ENCODE measurements at places on chromosomes 12 and 14.
A peak's percentile ranks its signal among the peaks of the same experiment; 100 is the strongest.

DNA sequence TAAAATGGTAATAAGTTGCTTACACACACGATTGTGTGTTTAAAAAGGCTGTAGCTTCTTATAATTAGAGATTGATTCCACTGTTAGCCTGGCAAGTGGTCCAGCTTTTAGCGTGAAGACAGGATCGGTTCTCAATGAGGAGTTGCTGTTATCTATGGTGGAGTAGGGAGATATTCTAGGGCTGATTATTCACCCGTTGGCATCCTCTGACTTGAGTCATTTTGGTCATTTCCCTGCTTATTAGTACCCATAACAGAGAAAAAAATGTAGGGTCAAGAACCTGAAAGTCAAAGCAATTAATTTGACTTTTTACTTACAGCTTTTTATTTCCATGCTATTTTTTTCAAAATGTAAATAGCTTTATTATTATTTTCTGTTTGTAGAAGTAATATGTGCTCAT, 76.0 kb downstream of the KCNK13 start:
- DNase-seq, result no peak

DNA sequence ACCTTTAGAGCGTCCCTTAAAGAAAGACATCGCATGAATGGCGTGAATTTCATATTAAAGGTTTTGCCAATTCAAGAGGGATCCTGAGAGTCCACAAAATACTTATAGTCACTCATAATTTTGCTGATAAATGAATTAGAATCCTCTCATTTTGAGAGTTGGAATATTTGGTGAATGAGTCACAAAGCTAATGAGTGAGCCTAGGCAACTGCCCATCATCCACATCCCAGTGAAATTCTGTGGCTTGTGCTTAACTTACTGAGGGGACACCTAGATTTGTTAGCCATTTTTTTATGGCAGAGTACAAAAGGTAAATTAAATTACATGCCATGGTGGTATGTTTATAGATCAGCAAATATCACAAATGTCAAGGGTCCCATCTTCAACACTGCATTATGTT, 12.7 kb upstream of the NOXRED1 start:
- no peak for DNase-seq

- DNase-seq, result no peak
Observed at GRCh38 chr12:117330441-117331113, 30.8 kb downstream of the NOS1 start.

DNA sequence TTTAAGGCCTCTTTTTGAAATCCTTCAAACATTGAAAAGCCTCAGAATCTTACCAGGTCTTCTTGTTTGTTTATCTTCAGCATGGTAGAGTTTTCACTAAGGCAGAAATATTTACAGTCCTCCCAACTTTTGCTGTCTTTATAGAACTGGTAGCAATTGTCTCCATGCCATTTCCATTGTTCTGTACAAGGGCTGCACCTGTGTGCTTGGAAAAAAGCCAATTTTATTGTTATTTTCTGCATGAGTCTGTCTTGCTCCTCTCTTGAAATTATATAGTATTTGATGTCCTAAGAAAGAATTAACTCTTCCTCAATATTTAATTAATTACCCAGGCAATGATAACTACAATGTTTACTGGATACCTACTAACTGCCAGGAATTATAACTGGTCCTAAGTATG, 23.3 kb downstream of the CLEC1A start:
- no peak for DNase-seq

GRCh38 chr12:95262808-95263207, 45.2 kb downstream of the VEZT start:
- DNase-seq, result no peak

DNA sequence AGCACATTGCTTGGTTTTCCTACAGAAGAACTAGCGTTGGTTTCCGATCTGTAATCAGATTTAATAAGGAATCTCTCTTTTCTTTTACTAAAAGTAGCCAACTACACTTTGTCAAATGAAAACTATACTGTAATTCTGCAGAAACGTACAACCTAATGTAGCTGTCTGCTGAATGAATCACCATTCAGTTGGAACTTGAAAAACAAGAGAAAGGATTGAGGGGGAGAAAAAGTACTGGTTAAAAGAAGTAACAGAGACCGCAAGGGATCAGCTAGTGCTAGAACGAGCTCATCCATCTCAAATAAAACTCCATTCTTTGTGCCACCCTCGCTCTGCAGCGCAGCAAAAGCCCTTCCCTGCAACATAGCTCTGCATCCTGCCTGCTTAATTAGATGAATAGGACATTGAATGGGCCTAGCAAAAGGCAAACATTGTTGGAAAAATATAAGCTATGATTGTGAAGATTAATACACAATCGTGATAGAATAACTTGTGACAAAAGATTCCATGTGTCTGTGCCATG, 2.6 kb downstream of the GARIN2 start:
- no peak for DNase-seq

DNA sequence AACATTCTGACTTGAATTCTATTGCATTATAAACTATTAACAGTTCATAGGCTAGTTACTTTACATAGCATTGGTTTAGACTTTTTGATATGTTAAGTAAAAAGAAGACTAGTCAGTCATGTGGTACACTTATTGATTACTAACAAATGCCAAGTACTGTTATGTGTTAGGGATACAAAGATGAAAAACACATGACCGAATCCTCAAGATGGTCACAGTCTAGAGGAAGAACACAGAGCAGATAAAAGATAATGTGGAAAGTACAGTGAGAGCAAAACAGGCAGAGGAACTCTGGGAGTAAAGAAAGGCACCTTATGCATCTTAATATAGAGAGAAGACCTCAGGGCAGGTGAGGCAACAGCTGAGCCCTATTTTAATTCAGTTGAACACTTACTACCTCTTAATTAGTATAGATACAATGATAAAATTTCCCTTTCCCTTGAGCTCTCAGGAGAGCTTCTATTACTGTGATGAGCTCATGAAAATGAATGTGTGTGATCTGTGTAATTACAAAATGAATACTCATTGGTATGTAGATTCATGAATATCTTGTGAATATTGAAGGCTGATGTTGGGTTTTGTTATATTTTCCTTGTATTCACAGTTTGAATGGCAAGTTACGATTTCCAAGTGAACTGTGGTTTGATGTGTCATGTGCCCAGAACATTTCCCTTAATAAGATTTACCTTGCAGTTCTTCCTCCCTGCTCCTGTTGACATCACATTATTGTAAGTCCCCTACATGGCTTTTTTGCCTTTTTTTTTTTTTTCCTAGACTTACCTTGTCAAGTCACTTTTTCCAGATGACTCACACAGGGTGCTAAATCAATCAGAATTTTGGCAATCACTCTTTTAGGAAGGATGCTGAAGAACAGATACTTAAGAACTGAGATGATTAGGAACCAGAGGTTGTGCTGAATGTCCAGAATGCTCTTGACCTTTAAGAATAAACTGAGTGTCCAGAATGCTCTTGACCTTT, 29.5 kb upstream of the MSRB3 start:
- no peak for DNase-seq

DNA sequence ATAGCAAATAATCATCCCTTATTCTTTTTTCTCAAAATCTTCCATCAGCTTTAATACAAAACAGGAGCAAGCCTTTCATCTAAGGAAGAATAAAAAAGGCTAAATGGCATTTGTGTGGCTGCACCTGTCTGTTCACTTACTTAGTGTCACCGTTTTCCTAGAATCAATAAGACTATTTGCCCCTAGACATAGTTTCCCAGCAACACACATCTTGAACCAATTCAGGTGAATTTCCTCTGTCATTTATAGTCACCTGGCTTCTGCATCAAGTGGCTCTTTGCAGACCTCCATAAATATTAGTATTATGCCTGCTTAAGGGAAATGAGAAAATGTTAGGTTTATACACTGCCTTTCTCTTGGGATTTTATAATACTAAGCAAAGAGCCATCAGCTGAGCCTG, 17.4 kb upstream of the GCH1 start:
- no peak for DNase-seq

- DNase-seq, result no peak
Observed at GRCh38 chr12:74120644-74121043, 417.0 kb upstream of the ATXN7L3B start.

GRCh38 chr12:2806700-2807099, 5.8 kb upstream of the ITFG2 start:
- no peak for DNase-seq

GRCh38 chr12:107125833-107126232, 32.5 kb upstream of the CRY1 start:
- no peak for DNase-seq

DNA sequence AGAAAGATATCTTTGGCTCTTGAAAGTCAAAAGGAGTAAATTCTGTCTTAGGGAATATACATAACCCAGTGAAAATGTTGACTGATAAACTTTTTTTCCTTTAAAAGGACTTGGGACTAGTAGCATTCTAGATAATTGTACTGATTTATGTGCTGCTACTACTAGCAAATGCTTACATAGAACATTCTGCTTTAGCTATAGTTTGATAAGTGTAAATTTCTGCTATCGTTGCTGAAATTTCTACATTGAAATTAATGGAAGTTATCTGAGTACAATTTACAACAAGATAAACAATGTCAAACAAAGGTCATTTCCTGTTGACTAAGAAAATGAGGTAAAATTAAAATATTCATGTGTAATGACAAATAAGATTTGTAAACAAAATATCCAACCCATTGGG, 48.3 kb upstream of the CNTN1 start:
- no peak for DNase-seq

GRCh38 chr12:6891646-6892001, 13.0 kb upstream of the LRRC23 start:
- no peak for DNase-seq

GRCh38 chr14:94823556-94824341, 53.8 kb upstream of the GSC start:
- no peak for DNase-seq

- no peak for DNase-seq
Observed at GRCh38 chr14:89858089-89858488, 96.4 kb downstream of the EFCAB11 start.

DNA sequence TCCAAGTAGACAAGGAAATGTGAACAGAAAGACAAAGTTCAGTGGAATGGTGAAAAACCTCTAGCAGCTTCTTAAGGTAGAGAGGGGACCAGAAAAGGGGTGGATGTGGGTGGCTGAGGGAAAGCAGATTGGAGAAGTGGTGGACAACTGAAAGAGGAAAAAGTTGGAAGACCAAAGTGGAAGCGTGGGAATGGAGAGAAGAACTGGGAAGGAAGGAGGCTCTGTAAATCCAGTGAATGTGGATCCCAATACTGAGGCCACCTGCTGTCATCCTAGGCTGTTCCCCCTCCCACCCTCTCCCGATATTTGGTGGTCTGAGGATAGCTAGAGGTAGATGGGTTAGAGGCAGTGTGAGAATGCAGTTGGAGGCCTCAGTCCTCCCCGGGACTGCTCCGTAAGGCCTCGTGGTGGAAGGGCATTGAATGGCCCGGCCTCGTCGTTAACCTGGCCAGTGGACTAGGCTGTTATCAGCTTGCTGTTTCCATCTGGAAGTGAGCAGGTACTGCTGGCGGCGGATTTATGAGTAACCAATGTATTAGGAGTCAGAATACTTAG, 822 bp upstream of the POU6F1 start:
- DNase-seq, result peak; percentile 33

- no peak for DNase-seq
Observed at GRCh38 chr12:107396991-107397390, 288.6 kb upstream of the PWP1 start.

DNA sequence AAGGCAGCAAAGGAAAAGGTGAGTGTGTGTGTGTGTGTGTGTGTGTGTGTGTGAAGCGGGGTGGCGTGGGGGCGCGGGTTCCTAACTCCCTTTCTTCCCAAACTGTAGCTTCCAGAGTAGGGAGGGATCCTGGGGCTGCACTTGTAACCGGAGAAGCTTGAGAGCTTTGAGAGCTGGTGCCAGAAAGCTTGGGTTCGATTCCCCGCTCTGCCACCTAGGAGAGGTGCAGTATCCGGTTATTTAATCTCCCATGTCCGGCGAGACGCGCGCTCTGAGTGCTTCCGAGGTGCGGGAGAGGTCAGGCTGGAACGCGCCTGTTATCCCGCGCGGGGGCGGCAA, 7.2 kb upstream of the RACGAP1 start:
- no peak for DNase-seq

DNA sequence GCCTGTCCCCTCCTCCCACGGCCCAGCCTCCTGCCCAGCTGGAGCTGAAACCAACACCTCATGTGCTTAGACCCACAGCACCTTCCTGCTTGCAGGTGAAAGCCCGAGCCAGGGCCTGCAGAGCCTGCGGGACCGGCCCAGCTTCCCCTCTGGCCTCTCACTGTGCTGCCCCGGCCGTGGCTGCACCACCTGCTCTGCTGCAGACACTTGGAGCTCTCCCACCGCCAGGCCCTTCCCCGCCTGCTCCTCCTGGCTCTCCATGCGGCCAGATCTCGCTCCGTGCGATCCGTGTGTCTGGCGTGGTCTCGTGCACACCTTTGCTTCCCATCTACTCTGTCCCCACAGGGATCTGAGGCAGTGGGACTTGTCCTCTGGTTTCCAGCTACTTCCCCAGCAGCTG, 72.2 kb upstream of the FBRSL1 start:
- DNase-seq, result no peak

DNA sequence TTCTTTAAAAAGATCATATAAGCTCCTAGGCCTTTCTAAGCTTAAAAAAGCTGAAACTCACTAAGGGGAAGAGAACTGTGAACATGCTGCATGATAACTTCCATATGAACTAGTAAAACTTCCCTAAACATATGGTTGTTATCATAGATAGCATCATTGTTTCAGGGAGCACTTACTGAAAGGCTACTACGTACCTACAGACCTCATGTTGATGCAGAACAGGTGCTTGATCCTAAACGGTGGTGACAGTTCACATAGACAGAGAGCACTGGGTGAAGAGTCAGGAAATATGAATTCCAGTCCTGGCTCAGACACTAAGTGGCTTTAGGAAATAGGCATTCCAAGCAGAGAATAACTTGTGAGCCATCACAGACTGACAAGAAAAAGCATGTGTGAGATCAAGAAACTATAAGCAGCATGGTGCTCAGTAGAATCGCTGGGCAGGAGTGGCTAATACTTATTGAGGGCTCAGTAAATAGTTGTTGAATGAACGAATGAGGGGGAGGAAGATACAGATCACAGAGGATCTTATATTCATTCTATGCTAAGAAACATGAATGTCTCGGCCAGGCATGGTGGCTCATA, 78.4 kb upstream of the NUDT4 start:
- DNase-seq, result no peak

- DNase-seq, result no peak
Observed at GRCh38 chr14:69716478-69717187, 50.3 kb upstream of the SRSF5 start.

Data from NCI-H526 treated with DMSO at 0.1 percent for 48 hours (cell line).